ENCODE measurements at places on chromosomes 7 and 10.

DNA sequence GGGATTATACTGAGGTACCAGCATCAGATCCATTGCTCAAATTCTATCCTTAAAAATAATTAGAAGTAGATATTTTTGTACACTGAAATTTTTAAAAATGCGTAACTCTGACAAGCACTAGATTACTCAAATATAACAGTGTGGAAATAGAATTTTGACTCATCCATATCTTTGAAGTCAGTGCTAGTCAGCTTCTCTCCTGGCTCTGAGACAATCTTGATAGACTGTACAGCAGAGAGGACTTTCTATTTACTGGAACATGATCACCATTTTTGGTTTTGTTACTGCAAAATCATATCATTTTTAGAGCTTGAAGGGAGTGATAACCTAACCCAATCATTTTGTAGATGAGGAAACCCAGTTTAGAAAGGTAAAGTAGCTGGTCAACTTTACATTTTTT lies 195.0 kb downstream of the MTERF1 start:
- no peak for DNase-seq

GRCh38 chr10:27724287-27724686 lies 21.3 kb downstream of the MKX start:
- no peak for DNase-seq

- DNase-seq = no peak
Measured at GRCh38 chr10:92712016-92712889, 22.5 kb downstream of the HHEX start.

DNA sequence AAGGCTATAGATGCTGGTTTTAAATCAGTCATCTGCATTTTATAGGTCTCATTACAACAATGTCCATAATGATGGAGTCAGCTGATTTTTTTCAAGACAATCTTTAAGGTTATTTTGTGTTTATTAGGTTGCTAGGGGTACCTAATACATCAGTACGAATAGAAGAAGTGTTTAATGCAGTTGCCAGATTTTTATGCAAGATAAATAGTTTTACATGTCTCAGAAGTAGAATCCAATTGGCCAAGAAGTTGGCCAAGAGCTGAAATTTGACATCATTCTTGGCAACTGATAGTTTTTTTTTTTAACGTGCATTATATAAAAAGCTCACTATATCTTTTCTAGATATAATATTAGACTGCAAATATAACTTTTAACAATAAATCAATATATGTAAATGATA lies 208.5 kb downstream of the TRIL start:
- DNase-seq = no peak

DNA sequence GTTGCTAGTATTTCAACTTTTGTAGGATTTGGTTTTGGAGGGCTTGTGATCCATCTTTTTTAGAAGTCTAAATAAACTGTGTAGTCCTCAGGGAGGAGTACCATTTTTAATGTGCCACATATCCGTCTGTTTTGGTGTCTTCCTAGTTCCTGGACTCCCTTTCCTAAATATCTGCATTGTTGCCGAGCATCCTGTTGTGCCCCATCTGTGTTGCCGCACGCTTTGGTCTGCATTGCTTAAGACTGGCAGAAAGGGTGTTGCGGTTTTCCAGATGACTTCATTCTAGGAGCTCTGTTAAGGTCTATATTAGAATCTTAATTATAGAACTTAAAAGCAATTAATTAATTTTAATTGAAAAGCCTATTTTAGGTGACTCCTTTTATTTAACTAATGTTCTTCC lies 49.4 kb downstream of the RBM33 start:
- no peak for DNase-seq

- no peak for DNase-seq
Measured at GRCh38 chr7:135204341-135204749, 7.0 kb downstream of the WDR91 start.

DNA sequence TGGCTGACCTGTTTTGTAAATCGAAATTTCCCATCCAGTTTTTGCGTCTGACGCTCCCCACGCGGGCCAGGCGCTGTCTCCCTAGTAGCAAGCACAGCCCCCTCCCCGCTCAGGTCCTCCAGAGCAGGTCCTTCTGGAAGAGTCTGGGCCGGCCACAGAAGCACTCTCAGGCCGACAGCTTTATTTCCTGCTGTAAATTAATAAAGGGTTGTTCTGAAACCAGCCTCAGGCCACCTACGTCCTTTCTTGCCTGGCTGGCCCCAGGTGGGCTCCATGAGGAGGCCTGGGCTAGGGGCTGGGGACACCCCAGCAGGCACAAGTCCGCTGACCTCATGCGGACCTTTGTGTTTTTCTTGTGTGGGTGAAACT lies 35.2 kb downstream of the CAMK2B start:
- DNase-seq = no peak

DNA sequence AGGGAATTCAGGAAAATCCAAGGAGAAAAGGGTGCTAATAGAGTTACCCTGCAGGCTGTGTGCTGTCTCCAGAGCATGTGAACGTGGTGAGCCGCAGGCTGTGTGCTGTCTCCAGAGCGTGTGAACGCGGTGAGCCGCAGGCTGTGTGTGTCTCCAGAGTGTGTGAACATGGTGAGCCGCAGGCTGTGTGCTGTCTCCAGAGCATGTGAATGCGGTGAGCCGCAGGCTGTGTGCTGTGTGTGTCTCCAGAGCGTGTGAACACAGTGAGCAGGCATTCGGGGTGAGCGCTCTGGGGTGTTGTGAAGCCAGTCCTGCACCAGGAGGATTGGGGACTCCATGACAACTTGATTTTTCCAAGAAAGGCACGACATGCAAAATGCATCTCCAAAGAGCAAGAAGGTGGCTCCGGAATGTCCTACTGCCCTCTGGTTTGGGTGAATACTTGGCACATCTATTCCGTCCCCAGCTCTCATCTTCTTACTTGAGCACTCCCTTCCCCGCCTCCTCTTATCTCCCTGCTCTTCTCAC lies 407.9 kb upstream of the SHH start:
- no peak for DNase-seq
